ENCODE measurements at places on chromosomes 12 and 14.
A peak's percentile ranks its signal among the peaks of the same experiment; 100 is the strongest.

- DNase-seq: no peak
These were observed 38.6 kb upstream of the LRTM2 start for GRCh38 chr12:1781772-1782171.

DNA sequence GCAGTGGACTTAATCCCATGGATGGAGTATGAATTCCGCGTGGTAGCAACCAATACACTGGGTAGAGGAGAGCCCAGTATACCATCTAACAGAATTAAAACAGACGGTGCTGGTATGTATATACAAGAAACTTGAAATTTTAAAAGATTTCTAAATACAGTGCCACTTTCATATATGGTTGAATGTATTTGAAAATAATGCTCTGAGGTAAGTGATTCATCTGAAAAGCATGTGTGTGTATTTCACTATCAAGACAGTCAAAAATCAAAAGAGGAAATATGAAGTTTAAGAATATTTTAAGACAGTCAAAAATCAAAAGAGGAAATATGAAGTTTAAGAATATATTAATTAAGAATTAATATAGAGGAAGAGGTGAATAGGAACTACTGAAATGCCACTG is 195.0 kb upstream of the PDZRN4 start:
- DNase-seq: no peak

DNA sequence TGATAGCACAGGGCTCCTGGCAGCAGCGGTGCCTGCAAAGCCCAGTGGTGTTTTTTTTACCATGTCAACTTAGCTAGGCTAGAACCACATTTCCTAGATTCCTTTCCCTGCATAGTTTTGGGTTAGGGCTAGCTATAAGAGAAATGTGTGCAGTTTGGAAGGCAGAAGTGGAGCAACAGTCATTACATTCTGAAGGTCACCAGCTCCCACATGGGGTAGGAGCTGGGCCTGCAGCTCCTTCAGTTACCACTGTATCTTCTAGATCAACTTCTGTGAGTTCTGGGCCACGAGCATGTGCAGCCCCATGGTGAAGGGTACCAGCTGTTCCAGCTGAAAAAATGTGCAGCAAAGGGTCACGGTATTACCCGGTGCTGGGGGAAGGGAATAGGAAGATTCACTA is 2.3 kb upstream of the SLC25A3 start:
- DNase-seq: no peak

- peak; percentile 43 for DNase-seq
These were observed 36.0 kb downstream of the PTPN21 start for GRCh38 chr14:88518592-88519512.

- no peak for DNase-seq
These were observed 317.2 kb downstream of the TMEM121 start for GRCh38 chr14:105843444-105844046.

DNA sequence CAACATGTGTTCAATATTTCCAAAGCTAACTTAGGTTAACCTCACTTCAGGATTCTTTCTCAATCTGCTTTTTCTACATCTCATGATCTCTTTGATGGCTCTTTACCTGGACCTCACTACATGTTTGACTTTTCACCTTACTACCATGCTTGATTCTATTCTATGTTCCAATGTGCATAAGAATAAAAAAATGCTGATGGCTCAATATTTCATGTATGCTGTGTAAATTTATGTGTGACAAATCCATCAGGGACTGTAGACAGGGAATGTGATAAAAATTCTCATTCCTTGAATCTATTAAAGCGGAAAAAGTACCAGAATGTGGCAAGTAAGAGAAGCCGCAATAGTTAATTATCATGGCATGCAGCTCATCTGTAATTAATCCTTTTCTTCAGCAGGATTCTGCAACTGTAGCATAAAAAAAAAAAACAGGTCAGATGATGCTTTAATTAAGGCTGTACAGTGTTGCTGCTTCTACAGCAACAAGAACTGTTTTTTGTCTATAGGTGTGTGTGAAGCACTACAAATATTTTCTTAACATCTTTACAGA is 276.9 kb upstream of the PRKD1 start:
- no peak for DNase-seq

DNA sequence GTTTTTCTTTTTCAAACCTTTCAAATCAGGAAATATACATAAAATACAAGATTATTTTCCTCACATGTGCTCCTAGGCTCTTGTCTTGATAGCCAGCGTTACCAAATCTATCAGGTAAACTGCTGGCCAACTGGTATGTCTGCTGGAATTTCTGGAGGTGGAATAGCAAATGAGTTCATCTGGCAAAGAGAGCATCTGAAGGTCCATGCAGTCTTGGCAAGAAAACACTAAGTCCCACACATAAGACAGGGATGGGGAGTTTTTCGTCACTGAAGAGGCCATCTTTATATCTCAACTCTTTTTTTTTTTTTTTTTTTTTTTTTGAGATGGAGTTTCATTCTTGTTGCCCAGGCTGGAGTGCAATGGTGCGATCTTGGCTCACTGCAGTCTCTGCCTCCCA is 60.1 kb downstream of the DERA start:
- no peak for DNase-seq

GRCh38 chr12:122094735-122095631 is 16.4 kb downstream of the MLXIP start:
- DNase-seq: no peak

- no peak for DNase-seq
These were observed 8.8 kb downstream of the BDKRB1 start for GRCh38 chr14:96264853-96265252.

DNA sequence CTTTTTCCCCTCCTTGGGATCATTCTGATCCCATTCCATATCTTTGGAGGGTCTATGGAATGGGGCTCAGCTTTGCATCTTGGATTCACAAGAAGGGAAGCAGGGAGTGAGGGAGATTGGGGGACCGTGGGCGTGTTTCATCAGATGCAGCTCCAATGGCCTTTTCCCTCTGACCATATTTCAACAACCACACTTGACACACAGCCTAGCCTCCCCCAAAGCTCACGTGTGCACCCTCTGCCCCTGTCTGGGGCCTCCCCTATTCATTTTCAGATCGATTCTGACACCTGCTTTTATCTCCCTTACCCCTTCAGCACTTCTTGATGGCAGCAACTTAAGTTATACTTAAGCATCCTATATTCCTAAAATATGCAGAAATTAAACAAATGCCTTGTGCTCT is 126.6 kb downstream of the CHST11 start:
- DNase-seq: no peak

DNA sequence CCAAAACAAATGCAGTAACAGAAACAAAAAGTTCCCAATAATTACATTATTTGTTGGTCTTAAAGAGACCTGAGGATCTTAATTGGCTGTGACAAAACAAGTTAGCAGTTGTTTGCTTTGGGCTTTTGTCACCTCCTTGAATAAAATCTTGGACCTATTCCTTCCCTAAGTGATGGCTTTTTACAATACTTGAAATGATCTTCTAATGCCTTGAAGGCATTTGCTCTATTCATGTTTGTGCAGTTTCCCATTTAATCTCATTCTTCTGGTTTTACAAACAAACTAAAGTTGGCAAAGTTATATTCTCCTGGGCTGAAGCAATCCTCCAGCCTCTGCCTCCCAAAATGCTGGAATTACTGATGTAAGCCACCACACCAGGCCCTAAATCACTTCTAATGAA is 98.8 kb downstream of the OSBPL8 start:
- DNase-seq: no peak

DNA sequence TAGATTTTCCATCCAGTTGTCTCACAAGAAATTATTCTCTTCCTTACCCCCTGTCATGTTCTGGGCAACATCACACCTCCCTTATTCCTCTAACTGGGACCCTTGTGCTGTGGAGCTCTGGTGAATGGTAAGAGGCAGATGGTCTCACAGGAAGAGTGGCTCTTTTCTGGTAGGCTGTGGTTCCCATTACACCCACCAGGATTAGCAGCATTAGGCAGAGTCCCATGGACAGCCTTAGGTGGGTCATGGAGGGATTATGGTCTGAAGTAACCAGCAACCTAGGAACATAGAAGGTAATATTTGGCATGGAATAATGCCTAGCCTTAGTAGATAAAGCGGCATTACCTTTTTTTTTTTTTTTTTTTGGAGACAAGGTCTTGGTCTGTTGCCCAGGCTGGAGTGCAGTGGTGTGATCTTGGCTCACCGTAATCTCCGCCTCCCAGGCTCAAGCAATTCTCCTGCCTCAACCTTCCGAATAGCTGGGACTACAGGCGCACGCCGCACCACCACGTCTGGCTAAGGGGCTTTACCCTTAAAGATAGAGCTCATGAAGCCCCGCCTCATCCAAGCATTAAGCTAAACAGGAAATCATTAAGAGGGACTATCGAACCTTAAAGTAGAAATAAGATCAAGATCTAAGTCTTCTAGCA is 4.0 kb downstream of the C14orf119 start:
- DNase-seq: no peak

DNA sequence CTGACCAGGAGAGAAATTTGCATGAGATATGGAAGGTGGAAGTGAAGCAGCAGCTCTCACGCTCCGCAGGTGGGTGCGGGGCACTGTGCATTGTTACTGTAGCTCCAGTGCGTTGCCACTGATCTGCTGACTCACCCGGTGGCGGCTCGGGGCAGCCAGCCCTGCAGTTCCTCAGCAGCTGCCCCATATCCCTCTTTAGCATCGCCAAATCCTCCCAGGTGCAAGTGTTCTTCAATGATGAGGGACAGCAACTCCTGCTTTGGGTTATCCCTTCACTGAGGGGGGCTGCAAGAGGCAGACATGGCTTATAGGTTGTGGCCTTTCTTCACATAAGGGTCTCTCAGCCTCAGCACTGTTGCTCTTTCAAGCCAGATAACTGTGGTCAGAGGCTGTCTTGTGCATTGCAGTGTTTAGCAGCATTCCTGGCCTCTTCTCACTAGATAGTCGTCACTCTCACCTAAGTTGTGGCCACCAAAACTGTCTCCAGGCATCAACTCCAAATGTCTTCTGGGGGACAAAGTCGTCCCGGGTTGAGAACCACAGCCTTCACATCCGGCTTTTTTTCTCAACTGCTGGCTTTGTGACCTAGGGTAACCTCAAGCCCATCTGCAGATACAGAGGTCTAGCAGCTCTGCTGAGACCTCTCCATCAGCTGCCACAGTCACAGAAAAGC is 180.8 kb downstream of the EFCAB11 start:
- DNase-seq: no peak

- peak; percentile 95 for DNase-seq
These were observed 41.8 kb downstream of the EFCAB11 start for GRCh38 chr14:89912667-89913211.

DNA sequence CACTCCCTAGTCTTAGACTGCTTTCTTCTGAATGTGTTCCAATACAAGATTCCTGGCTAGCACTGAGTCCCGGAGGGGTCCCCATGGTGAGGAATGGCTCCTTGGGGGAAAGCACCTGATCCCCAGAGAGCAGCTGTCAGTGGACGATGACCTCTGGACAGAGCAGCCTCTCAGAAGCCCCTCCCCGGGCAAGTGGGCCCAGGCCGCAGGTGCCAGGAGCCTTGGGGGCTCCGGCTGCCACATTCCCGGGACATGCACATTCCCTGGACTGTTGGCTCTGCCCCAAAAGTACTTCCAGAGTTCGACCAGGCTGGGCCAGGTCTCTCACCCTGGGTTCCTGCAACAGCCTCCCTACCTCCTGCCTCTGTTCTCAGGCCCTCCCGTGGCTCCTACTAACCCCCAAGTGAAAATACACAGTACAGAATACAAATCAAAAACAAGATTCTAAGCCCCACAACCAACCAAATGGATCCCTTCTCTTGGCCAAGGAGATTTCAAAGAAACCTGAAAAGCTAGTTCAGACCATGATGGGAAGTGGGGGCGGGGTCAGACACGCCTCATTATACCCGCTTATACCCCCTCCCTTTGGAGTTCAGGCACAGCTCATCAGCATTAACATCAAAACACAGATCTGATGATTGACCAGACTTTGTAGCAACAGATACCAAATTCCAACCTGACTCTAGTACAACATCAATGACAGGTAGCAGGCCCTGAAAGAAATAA is 23.3 kb upstream of the BTBD6 start:
- DNase-seq: no peak

GRCh38 chr14:83556065-83556464 is 1973.9 kb upstream of the FLRT2 start:
- no peak for DNase-seq

GRCh38 chr12:107400686-107401447 is 284.7 kb upstream of the PWP1 start:
- DNase-seq: no peak

DNA sequence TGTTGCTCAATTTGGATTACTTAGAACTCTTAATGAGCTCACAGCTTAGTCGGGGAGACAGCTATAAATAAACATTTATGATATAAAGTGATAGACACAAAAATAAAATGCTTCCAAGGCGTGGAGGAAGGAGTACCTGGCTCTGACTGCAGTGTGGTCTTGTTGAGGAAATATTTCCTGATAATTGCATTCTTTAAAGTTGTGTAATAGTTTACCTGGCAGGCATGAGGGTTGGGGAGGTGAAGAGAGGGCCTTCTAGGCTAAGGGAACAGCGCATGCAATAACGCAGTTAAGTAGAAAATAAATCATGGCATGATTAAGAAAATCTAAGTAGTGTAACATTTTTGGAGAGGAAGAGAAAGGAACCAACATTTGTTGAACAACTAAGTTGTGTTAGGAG is 260.5 kb upstream of the ATP2B1 start:
- DNase-seq: no peak

DNA sequence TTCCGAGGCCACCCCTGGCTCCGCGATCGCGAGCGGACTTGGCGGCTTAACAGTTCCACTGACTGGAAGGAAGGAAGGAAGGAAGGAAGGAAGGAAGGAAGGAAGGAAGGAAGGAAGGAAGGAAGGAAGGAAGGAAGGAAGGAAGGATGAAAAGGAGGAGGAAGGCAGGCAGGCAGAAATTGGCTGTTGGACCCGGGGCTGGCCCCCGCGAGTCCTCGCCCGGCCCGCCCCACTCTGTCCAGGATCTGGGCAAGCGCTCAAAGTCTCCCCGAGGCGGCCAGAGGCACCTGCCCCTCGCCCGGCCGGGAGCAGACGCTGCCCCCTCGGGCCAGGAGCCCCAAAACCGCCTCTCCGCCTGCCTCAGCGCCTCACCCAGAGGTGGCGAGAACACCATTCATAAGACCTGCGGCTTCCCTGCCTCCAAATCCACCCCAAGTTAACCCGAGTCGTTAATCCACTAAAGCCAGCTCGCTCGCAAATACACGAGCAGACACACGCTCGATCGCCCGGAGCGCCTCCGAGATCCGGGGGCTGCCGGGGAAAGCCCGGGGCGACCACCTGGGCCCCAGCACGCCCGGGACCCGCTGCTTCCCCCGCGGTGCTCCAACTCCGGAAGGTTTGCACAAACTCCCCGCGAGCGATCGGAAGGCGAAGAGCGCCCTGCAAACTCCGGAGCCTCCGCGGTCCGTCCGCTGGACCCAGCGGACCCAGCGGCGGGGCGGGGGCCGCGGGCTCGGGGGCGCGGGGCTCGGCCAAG is 844 bp downstream of the DPF3 start:
- no peak for DNase-seq

- peak; percentile 15 for DNase-seq
These were observed 127.1 kb downstream of the FIGNL2 start for GRCh38 chr12:51721282-51721940.
